ENCODE measurements at places on chromosomes 5 and 9.
A peak's percentile ranks its signal among the peaks of the same experiment; 100 is the strongest.

GRCh38 chr5:135208555-135208902 is 174.5 kb upstream of the PITX1 start:
- no peak for DNase-seq

- DNase-seq = no peak
Measured at GRCh38 chr9:7212101-7212500, 454.3 kb downstream of the KDM4C start.

GRCh38 chr5:73116506-73116905 is 3.9 kb upstream of the TMEM171 start:
- no peak for DNase-seq

DNA sequence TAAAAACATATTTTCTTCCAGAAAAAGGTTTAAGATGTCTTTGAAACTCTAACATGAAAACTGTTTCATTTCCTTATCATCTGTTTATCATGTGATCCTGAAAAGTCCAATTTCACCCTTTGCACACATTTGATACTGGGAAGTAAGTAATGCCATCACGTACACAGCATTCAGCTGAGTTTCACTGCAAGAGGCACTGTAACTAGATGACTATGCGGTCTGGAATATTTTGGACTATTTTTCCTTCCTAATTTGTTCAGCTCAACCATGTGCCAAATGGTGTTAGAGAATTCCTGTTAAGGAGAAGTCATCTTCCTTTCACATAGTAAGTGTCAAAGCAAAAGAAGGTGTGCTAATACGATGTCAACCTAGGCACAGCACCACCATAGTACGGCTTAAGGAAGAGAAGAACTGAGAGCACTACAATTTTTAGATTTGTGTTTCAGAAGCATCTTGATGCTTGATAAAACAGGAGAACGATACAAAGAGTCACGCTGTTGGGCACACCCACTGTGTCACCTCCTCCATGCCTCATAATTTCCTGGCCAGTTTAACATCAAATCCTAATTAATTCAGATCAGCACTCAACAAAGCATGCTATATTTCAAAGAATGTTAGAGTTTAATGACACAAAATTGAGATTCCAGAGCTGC is 77.5 kb downstream of the GNAQ start:
- no peak for DNase-seq

- no peak for DNase-seq
Measured at GRCh38 chr5:158876263-158876942, 223.3 kb downstream of the EBF1 start.

- DNase-seq = no peak
Measured at GRCh38 chr9:81022177-81022576, 667.2 kb downstream of the TLE1 start.

DNA sequence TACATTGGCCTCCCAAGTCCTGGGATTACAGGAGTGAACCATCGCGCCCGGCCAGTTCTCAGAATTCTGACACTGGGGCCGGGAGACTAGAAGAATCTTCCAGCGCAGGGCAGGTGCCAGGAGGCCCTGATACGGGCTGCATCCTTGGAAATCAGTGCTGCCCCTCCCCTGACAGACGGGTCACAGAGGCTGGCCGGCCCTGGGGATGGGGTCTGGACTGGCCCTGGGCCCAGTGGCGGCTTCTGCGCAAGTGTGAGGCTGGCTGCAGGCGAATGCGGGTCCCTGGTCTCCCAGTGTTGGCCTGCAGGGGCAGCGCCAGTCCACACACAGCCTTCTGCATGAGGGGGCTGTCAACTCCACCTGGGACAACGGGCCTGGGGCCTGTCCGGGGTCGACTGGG is 831 bp upstream of the TBC1D9B start:
- peak; percentile 10 for DNase-seq

GRCh38 chr5:142293486-142293885 is 31.3 kb downstream of the SPRY4 start:
- DNase-seq = no peak

GRCh38 chr5:102819634-102820033 is 64.5 kb downstream of the PAM start:
- no peak for DNase-seq

- no peak for DNase-seq
Measured at GRCh38 chr5:133243196-133243595, 191.4 kb downstream of the HSPA4 start.

- no peak for DNase-seq
Measured at GRCh38 chr5:169923988-169924387, 56.3 kb downstream of the INSYN2B start.

DNA sequence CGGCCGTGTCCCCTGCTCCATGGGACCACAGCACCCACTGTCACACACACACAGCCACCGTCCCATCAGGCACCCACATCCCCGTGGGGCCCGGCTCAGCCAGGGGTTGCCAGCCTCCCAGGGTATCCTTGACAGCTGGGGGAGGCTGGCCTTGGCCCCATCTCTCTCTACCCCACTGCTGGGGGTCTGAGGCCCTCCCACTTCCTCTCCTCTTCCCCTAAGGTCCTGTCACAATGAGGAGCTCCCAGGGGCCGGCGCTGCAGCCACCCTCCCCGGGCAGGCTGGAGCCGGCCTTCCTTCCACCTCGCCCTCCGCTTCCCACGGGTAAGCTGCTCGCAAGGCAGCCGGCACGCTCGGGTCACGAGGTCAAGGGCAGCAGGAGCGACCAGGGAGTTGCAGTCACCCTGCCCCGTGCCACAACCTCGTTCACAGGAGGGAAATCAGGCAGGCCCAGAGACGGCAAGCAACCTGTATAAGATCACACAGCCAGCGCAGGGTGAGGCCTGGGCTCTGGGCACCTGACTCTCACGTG is 38.6 kb upstream of the NOTCH1 start:
- no peak for DNase-seq

GRCh38 chr5:56710826-56711590 is 104.3 kb upstream of the MAP3K1 start:
- DNase-seq = no peak

- DNase-seq = no peak
Measured at GRCh38 chr5:42779083-42779482, 22.5 kb downstream of the CCDC152 start.

GRCh38 chr9:81477669-81478068 is 211.7 kb downstream of the TLE1 start:
- no peak for DNase-seq

GRCh38 chr5:89703817-89704216 is 705.7 kb downstream of the CETN3 start:
- no peak for DNase-seq

DNA sequence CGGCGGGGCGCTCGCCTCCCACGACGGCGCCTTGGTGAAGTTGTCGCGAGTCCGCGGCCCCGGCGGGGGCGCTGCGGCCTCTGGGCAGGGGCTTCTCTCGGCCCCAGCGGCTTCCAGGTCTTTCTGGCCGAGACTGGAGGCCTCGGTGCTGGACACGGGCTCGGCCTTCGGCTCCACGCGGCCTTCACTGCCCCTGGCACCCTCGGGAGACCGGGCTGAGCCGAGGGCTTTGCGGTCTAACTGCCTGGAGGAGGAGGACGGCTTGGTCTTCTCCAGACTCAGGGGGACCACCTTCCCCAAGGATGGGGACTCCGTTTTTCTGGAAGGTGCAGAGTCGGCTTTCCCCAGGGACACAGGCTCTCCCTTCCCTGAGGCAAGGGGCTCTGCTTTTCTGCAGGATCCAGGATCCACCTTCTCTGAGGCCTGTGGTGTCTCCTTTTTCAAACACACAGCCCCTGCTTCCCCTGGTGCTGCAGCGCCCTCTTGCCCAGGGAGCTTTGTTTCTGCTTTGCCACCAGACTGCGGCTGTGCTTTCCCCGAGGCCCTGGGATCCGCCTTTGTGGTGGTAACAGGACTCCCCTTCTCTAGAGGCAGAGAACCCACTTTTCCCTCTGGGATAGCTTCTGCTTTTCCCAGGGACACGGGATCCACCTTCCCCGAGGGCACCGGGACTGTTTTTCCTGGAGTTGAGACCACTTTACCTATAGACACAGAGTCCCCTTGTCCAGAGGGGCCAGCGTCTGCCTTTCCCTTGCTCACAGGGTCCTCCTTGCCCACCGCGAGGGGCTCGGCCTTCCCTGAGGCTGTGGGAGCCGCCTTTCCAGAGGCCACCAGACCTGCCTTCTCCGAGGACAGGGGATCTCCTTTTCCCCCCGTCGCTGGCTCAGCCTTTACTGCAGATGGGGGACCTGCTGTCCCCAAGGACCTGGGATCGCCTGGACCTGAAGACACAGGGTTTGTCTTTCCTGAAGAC is 12.3 kb downstream of the GPRIN1 start:
- DNase-seq = no peak

- no peak for DNase-seq
Measured at GRCh38 chr5:173781432-173781815, 106.7 kb upstream of the CPEB4 start.

DNA sequence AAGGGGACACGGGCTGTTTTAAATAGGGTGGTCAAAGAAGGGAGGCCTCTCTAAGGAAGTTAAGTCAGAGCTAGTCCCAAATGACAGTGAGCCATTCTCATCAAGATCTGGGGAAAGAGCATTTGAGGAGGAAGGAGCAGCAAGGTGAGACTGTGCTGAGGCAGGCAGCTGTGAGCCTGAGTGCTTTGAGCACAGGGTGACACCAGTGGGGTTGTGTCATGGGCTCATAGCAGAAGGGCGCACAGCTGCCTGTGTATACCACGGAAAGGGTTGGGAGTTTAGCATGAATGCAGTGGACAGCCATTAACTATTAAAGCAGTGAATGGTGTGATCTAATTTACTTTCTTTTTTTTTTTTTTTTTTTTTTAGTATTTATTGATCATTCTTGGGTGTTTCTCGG is 19.2 kb downstream of the DMRT1 start:
- DNase-seq = no peak

- DNase-seq = peak; percentile 35
Measured at GRCh38 chr5:75034137-75034739, 18.1 kb downstream of the GCNT4 start.

DNA sequence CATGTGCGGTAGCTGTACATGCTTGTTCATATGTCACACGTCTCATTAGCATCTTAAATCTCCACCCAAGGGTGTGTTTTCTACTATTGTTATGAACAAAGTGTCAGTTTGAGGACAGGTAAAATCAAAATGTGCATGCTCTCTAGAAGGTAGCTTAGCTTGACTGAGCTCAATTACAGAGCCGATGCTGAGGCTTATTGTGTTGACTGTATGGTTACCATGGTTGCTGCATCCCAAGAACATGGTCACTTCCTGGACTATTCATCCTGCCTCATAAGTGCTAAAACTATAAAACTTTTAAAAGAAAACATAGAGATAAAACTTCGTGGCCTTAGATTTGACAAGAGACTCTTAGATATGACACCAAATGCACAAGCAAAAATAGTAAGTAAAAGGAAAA is 426.1 kb upstream of the CTNND2 start:
- no peak for DNase-seq

DNA sequence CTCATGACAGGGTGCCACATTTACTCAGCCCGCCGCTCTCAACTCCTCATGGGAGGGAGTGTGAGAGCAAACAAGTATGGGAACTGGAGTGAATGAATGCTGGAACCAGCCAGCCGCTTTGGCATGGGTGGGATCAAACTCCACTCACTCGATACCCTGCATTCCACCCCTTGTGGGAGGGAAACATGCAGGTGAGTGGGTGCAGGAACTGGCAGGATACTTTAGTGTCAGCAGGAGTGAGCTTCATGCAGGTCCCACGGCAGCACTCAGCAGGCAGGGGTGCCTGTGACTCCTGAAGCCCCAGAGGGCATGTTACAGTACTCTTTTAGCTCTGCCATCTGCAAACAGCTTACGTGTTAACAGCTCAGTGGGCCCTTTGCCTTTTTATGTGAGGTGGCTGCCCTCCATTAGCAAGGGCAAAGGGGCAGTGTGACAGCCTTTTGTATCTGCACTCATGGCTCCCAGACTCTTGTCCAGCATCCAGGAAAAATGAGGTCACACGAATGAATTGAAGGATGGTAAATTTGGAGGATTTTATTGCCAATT is 433.2 kb upstream of the NMUR2 start:
- no peak for DNase-seq

DNA sequence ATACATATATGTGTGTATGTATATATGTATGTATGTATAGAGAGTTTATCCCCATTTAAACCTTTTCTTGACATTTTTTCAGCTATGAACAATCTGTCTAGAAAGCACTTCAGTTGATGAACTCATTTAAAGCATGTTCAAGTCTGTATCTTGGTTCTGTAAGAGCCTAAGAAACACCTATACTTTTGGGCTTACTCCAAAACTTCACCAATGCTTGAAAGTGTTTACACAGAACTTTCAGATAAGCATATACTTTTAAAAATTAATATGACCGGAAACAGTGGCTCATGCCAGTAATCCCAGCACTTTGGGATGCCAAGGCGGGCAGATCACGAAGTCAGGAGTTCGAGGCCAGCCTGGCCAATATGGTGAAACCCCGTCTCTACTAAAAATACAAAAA is 30.8 kb downstream of the WDR41 start:
- DNase-seq = no peak

GRCh38 chr9:96177005-96177718 is 124.8 kb downstream of the HSD17B3 start:
- no peak for DNase-seq

- no peak for DNase-seq
Measured at GRCh38 chr5:57441557-57441956, 41.1 kb downstream of the ACTBL2 start.

- no peak for DNase-seq
Measured at GRCh38 chr9:115204904-115205453, 87.0 kb upstream of the TNC start.

All from stimulated activated CD4-positive, alpha-beta T cell treated with anti-CD3 and anti-CD28 coated beads, Interleukin-4, amount 100 ng/mL, for 4 hours (primary cell).